ENCODE measurements at places on chromosomes 6 and 20.

DNA sequence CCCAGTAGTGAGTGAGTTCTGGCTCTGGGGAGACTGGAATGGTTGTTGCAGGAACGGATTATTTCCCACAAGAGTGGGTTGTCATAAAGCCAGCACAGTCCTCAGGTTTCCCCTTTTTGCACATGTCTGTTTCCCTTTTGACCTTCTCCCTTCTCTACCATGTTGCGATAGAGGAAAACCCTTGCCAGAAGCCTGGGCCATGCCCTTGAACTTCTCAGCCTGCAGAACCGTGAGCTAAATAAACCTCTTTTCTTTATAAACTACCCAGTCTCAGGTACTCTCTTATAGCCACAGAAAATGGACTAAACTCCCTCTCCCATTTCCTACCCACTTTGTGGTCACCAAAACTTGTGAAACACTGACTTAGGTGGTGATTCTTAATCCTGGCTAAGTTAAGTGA lies 7.2 kb upstream of the PPP1R16B start:
- no peak for DNase-seq
- H3K4me3 ChIP-seq: no peak overlapping the region
- H3K27ac ChIP-seq: no peak overlapping the region
- peaks cover 18% of the 10 kb centered on the region for H3K4me1 ChIP-seq
- no peaks in the 10 kb centered on the region for H3K27me3 ChIP-seq
- H3K36me3 ChIP-seq: no peaks in the 10 kb centered on the region

DNA sequence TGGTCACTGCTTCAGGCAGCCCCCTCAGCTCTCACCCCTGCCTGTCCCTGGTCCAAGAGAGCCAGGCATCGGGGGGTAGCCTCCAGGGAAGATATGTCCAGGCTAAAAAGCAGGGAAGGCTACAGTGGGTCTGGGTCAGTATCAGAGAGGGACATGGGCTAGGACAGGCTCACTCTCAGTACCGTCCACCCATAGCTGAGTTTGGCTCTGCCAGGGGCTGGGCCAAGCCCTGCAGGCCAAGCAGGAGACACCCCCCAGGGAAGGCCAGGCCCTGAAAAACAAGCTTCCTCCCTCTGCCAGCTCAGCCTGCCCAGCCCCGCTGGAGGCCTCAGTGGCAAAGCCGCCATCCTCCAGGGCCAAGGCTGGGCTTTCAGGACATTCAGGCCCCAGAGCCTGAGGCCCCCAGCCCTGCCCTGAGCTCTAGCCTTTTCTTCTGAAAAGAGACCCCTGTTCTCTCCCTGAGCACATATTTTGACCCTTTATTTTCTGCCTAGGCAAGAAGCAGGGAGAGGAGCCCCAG lies 28.6 kb upstream of the TGM2 start:
- H3K4me3 ChIP-seq: no peak overlapping the region
- no peaks in the 10 kb centered on the region for H3K27me3 ChIP-seq
- DNase-seq: no peak
- no peaks in the 10 kb centered on the region for H3K4me1 ChIP-seq
- H3K36me3 ChIP-seq: no peaks in the 10 kb centered on the region
- no peak overlapping the region for H3K27ac ChIP-seq

- H3K36me3 ChIP-seq: no peaks in the 10 kb centered on the region
- H3K4me1 ChIP-seq: no peaks in the 10 kb centered on the region
- no peak overlapping the region for H3K27ac ChIP-seq
- H3K4me3 ChIP-seq: no peak overlapping the region
Measured at GRCh38 chr20:36794116-36794474, 20.5 kb upstream of the DSN1 start.

DNA sequence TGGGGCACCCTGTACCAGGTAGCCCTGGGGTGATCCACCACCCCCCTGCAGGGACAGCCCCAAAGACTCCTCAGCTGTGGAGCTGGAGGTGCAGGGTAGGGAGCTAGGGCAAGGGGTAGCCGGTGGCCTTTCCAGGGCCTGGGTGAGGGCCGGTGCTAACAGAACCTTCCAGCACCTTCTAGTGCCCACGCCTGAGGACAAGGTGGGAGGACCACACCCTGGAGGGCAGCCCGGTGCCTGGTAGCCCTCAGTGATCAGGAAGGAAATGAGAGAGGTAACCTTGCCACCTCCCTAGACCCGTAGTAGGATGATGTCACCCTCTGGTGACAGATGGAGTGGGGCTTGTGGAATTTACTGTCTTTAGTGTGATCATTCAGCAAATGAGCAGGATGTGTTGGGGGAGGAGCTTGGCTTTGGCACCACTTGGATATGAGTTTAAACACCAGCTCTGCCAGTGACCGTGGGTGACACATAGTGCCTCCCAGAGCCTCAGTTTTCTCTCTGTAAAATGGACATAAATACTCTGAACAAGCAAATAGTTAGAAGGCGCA lies 187.7 kb downstream of the NFATC2 start:
- no peak overlapping the region for H3K27ac ChIP-seq
- no peak overlapping the region for H3K4me3 ChIP-seq

DNA sequence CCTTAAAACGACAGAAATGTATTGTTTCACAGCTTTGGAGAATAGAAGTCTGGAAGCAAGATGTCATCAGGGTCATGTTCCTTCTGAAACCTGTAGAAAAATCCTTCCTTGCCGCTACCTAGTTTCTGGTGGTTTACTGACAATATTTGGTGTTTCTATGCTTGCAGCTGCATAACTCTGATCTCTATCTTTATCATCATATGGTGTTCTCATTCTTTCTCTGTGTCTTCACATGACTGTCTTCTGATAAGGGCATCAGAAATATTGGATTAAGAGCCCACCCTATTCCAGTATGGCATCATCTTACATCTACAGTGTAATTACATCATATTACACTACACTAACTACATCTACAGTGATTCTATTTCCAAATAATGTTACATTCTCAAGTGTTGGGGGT lies 148.0 kb downstream of the MANEA start:
- no peak overlapping the region for H3K4me3 ChIP-seq
- H3K4me1 ChIP-seq: no peaks in the 10 kb centered on the region
- H3K36me3 ChIP-seq: no peaks in the 10 kb centered on the region

All from CD4-positive, alpha-beta memory T cell (primary cell).